Retinal pigment epithelial cell (primary cell): ENCODE measurements at places on chromosomes 2 and 18.

- DNase-seq: no peak
Measured at GRCh38 chr18:75374466-75374865, 53.0 kb downstream of the SMIM21 start.

DNA sequence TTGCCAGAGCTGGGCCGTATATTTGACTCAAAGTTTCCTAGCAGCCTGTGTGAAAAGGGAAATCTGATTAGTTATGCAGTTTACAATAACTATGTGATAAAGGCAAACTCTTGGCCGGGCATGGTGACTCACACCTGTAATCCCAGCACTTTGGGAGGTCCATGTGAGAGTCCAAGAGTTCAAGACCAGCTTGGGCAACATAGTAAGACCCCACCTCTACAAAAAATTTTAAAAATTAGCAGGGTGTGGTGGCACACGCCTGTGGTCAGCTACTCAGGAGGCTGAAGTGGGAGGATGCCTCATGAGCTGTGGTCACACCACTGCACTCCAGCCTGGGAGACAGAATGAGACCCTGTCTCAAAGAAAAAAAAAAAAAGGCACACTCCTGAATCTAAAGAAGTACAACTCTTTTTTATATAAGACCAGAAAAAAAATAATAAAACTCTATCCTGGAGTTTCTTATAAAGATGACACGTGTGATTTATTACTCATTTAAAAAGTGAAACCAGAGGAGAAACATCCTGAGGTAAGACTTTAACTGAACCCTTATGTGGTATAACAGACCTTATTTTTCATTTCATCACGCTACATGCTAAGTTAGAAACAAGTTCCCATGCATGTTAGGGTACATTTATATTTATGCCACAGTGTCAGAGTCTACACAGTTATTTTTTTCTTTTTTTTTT, 32.6 kb upstream of the KCMF1 start:
- no peak for DNase-seq

- DNase-seq: peak; percentile 96
Measured at GRCh38 chr2:42138163-42139015, 30.8 kb upstream of the EML4 start.

DNA sequence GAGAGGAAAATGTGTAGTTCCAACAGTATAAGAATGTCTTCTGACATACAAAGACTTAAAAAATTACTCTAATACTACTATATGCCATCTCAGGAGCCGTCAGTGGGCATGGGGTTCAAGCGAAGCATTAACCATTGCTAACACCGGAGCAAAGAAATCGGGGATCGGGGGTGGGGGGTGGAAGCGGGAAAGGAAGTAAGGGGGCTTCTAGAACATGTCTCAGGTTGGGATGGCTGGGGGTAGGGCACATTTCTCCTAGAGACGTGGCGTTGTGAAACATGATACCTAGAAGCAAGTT, 702 bp downstream of the LMAN1 start:
- no peak for DNase-seq

GRCh38 chr2:29351916-29352591, 236.8 kb downstream of the CLIP4 start:
- DNase-seq: no peak

DNA sequence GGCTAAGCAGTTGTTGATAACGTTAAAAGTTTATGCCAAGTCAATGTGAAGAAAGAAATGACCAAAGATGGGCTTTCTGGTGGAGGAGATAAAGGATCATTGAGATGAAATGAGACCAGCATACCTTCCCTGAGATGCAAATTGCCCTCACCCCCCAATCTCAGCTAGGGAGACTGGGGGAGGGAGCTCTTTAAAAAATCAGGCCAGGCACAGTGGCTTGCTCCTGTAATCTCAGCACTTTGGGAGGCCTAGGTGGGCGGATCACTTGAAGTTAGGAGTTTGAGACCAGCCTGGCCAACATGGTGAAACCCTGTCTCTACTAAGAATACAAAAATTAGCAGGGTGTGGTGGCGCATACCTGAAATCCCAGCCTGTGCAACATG, 30.9 kb upstream of the KCMF1 start:
- DNase-seq: no peak

- DNase-seq: no peak
Measured at GRCh38 chr2:202060218-202060617, 12.8 kb upstream of the KIAA2012 start.

GRCh38 chr2:113157118-113157896, 16.5 kb upstream of the PSD4 start:
- DNase-seq: no peak

GRCh38 chr2:239341146-239341732, 59.6 kb downstream of the HDAC4 start:
- DNase-seq: no peak

- no peak for DNase-seq
Measured at GRCh38 chr2:239932881-239933735, 92.0 kb downstream of the NDUFA10 start.

GRCh38 chr2:202088777-202089176, 15.7 kb downstream of the KIAA2012 start:
- DNase-seq: no peak

GRCh38 chr2:147133286-147133908, 711.4 kb upstream of the ACVR2A start:
- DNase-seq: no peak

GRCh38 chr2:144438801-144439631, 80.9 kb downstream of the ZEB2 start:
- no peak for DNase-seq

GRCh38 chr2:56338232-56338631, 154.4 kb downstream of the CCDC85A start:
- DNase-seq: no peak

GRCh38 chr2:235045336-235045972, 93.6 kb downstream of the SH3BP4 start:
- DNase-seq: no peak

GRCh38 chr2:49004036-49004626, 150.2 kb downstream of the FSHR start:
- no peak for DNase-seq

DNA sequence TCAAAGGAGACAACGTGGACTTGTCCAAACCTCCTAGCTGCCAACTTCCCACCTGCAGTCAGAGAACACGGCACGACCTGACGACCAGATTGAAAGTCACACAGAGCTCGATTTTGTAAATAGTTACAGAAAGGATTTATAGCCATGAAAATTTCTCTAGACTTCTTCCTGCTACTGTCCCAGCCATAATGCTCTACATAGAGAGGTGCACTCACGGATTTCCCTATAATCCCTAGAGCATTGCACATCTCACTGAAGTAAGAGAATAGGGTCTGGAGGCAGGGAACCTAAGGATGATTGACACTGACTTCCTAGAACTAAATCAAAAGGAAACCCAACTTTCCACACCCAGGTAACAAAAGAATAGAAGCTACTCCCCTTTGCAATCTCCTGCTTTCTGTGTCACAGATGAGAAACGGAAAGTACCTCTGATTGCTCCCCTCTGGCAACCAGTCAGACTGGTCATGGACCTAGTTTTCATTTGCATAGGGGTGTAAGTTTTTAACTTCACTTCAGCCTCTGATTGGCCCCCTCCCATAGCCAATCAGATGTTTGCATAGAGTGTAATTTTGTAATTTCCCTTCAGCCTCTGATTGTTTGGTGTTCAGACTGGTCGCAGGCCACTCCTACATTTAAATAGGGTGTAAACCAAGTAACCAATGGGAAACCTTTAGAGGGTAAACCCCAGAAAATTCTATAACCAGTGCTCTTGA, 58.6 kb upstream of the FBXO11 start:
- DNase-seq: no peak

GRCh38 chr2:162245061-162245460, 1.8 kb upstream of the FAP start:
- DNase-seq: no peak

DNA sequence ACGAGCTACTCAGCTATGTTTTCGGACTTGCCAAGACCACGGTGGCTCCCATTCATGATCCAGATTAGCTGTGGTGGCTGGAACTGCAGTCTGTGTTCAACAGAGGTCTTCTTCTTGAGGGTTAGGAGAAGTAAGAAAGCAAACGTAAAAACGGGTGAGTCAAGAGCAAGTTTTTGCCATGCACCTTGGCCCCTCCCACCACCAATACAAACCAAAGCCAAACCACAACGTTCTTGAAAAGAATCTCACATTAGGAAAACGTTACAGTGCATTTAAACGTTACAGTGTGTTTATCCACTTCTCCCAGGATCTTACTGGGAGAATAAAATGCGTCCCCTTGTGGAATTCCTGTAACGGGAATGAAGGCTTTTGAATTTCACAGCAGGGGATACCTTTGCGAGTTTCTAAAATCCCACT, 725 bp downstream of the FBXO48 start:
- DNase-seq: peak; percentile 14

DNA sequence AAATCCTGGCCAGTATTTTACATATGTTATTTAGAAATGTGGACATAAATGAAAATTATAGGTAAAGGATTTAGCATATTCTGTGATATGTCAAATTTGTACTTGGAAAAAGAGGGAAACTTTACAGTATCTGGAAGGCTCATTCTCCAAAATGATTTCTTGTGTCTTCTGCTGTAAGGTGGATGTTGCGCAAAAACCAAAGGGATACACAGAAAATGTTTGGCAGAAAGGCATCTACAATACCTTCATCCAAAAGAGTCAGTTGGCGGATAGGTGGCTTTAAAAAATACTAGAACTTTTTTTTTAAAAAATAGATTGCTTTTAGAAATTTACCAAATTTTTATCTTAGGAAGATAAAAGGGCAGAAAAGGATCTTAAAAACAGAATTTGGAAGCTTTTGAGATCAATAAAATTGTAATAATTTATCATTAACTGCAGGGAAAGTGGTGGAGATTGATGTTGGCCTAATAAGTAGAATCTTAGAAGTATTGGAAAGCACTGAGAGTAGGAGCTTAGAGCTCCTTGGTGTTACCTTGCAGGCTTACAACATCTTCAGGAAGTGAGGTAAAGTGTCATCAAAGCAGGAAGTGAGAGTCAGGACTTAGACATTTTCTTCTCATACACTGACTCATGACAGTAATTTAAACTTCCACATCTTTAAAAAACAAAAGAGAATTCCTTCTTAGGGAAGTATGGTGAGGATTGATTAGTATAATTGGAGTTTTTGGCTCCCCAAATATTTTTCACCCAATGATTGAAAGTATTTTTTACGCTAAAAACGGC, 2.1 kb downstream of the NABP1 start:
- no peak for DNase-seq

DNA sequence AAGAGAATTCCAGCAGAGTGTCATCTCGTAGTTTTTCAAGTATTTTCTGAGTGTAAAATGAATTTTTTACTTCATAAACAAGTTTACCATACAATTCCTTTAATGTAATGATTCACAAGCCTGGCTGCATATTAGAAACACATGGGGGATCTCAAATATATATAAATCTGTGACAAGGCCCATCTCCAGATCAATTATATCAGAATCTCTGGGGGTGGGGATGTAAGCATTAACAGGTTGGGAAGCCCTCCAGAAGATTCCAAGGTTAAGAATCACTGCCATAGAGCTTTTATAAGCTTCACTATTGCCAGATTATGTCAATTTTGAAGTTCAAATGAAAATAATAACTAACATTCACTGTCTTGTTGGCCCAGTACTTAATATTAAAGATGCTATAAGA, 111.2 kb downstream of the BAZ2B start:
- DNase-seq: no peak

- DNase-seq: no peak
Measured at GRCh38 chr2:127199223-127199622, 20.9 kb downstream of the CYP27C1 start.

DNA sequence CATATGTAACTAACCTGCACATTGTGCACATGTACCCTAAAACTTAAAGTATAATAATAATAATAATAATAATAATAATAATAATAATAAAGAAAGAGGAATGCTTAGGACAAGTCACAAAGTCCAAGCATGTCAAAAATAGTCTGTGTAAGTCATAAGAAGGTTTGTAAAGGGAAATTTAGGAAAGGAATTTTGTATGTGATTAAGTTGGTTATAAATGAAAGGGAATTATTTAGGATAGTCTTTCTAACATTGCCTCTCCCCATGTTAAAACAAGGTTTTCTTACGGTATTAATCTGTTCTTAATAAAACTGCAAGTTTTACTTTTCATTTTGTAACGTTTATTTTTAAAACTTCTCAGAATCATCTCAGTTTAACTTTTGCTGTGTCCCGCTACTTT, 62.8 kb downstream of the SESTD1 start:
- peak; percentile 5 for DNase-seq

- DNase-seq: no peak
Measured at GRCh38 chr2:40820319-40820718, 368.4 kb upstream of the SLC8A1 start.
